Stimulated activated CD4-positive, alpha-beta T cell treated with anti-CD3 and anti-CD28 coated beads, Interleukin-15, amount 100 ng/mL, for 24 hours (primary cell): ENCODE measurements at places on chromosomes 11 and 22.

GRCh38 chr11:67044496-67044895 is 12.2 kb upstream of the RHOD start:
- DNase-seq, result no peak

DNA sequence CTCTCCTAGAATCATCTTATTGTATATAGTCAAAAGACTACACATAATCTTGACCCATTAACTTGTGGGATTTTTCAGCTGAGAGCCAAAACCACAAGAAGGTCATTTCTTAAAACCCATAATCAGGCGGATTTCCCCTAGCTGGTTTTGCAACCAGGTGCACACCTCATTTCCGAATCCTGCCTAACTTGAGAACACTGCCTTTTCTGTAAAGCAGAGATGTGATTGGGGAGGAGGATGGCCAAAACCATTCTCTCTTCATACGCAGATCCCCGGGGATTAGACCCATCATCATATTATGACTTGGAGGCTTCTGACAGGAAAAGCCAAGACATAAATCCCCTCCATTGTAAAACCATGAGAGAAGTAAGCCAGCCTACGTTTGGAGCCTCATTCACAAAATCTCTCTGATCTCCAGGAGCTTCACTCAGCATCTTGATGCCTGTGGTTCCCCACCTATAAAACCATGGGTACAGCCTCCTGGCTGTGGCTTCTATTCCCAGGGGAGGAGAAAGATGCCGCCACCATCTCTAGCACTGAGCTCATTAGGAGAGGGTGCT is 191.3 kb downstream of the KIF18A start:
- DNase-seq, result no peak

GRCh38 chr11:10005955-10006525 is 288.0 kb downstream of the SBF2 start:
- DNase-seq, result no peak

- no peak for DNase-seq
These were observed 11.2 kb downstream of the C22orf31 start for GRCh38 chr22:29050457-29050856.

DNA sequence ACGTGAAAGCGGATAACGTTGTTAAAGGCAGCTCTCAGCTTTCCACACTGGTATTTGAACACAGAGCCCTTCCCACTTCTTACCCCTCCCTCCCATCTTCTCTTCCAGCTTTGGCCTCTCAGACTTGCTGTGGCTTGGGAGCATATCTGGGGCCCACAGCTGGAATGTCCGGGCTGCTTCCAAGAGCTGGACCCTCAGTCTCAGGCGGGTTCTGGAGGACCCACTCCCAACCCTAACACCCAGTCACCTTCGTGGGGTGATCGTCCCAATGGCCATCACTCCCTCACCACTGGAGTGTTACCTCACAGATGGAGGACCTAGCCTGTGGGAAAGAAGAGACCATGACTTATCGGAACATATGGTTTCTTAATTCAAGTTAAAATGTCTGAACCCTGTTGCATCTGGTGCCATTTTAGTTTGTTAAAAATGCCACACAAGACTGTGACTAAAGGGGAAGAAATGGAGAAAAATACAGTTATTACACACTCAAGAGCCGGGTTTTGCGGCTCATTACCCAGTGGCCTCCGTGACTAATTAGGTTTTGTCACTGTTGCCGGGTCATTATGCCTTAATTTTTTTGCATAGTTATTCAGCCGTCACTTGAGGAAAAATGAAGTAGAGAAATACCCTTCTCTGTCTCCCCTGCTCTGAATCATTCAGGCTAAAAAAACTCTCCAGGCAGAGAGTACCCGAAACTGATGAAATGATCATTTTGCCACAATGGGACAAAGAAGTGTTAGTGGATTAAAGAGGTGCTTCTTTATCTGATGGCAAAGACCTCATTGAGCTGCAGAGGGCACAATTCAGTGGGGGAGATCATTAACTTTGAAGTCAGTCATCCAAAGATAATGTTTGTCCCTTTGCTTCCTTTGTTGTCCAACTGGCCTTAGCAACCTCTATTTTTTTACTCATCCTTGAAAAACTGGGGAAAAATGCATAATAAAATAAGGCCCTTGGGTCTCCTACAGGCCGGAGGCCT is 87.2 kb upstream of the HTATIP2 start:
- DNase-seq, result no peak

- DNase-seq, result peak; percentile 90
These were observed 15.7 kb upstream of the SPTBN2 start for GRCh38 chr11:66744485-66745355.

DNA sequence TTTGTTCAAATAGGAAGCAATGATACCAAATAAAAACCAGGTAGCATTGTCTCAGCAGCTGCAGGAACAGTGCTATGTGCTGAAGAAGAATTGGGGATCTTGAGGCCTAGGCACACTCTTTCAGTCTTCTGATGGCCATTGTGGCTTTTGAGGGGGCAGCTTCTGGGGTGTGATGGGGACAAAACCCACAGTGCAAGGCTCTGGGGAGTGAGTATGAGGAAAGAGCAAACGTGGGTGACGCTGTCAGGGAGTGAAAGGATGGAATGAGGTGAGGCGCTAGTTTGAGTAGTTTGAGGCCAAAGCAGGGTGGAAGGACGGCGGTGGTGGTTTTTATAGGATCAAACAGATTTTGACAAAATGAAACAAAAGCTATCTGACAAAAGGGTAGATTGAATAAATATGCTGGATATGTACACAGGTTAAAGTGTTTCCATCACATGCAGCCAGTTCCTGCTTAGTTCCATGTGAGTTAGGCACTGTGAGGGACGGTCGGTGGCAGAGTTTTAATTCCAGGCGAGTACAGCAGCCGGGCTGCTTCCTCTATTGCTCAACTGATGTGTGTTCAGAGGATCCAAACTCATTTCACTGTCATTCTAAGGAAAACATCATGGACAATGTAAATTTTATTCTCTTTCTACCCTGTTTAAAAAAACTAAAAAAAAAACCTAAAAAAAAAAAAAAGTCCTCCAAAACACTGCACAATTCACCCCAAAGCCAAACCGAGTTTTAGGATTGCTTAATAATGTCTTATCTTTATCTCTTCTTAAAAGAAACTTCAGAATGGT is 18.9 kb downstream of the ADAMTS15 start:
- no peak for DNase-seq

- no peak for DNase-seq
These were observed 37.7 kb upstream of the PCF11 start for GRCh38 chr11:83119216-83119615.

- DNase-seq, result no peak
These were observed 1.4 kb downstream of the PCF11 start for GRCh38 chr11:83158357-83158786.

DNA sequence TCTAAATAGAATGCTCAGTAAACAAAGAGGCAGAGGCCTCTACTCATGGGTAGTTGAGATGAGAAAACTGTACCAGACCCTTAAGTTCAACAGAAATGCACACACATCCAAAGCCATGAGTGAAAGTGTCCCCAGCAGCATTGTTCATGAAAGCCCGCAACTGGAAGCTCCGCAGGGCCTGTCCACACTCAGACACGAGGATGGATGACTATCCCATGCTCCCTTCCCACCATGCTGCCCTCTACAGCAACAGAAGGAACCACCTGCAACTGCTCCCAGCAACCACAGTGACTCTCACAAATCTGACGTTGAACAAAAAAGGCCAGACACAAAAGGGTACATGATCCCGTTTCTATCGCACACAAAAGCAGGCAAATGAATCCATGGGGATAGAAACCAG is 76.9 kb upstream of the ANO1 start:
- no peak for DNase-seq

DNA sequence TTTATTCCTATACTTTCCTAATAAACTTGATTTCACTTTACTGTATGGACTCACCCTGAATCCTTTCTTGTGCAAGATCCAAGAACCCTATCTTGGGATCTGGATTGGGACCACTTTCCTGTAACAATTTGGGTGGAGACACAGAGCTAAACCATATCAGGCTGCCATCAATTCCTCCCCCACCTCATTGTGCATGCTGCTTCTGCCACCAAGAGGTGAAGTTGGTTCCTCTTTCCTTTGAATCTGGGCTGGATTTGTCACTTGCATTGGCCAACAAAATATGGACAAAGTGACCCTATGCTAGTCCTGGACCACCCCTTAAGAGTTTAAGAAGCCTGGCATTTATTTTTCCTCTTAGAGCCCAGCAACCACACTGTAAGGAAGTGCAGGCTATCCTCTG is 39.4 kb upstream of the CEP295 start:
- no peak for DNase-seq

- DNase-seq, result no peak
These were observed 6.7 kb upstream of the PPARA start for GRCh38 chr22:46143491-46144147.
